ENCODE measurements at places on chromosomes 7 and 10. TPM values are rescaled to one million over a fixed set of nuclear protein-coding genes. Genes with fewer than 3 reads are reported as not detected.

Gene LRIT1
- total RNA-seq: not detected

Gene FZD8
- total RNA-seq: 4.9 TPM

Gene GRID2IP
- not detected for total RNA-seq

Gene KEL
- total RNA-seq: not detected

Gene NHLRC2
- 8.7 TPM for total RNA-seq

Gene SPDYE1
- not detected for total RNA-seq

Gene CYP3A4
- not detected for total RNA-seq

Gene TLL2
- total RNA-seq: 0.12 TPM

Gene AMZ1
- not detected for total RNA-seq

Gene GPNMB
- total RNA-seq: 3.6 TPM

Data from A549 treated with Hydrocortisone at 1 μM for 4 hours (cell line).